Ovary (tissue), 10 donors: ENCODE measurements at places on chromosomes 11 and 22. TPM values are rescaled to one million over a fixed set of nuclear protein-coding genes. Genes with fewer than 3 reads are reported as not detected.

Gene HTR3B
- not detected for polyA plus RNA-seq

Gene SLC22A6
- polyA plus RNA-seq: not detected

Gene SCGB1A1
- polyA plus RNA-seq: not detected

Gene PTPRCAP
- polyA plus RNA-seq: not detected

Gene CYP2D6
- polyA plus RNA-seq: 0.30 TPM

Gene DEPDC7
- polyA plus RNA-seq: 0.98 TPM

Gene TPST2
- 14.7 TPM for polyA plus RNA-seq

Gene DEFB131B
- polyA plus RNA-seq: not detected

Gene MMP27
- not detected for polyA plus RNA-seq

Gene LAYN
- polyA plus RNA-seq: 40.6 TPM

Gene SAA2
- 0.10 TPM for polyA plus RNA-seq
